Thymus (tissue), 14 donors: ENCODE measurements at places on chromosomes 12 and 14. TPM values are rescaled to one million over a fixed set of nuclear protein-coding genes. Genes with fewer than 3 reads are reported as not detected.

HOXC10 gene
- not detected for total RNA-seq

RNF212B gene
- 0.05 TPM for total RNA-seq

IL22 gene
- total RNA-seq: 0.38 TPM

NANOG gene
- total RNA-seq: 0.05 TPM

REP15 gene
- total RNA-seq: 0.47 TPM

- no peaks in the 10 kb centered on the region for H3K36me3 ChIP-seq
- no peak for DNase-seq
- H3K4me3 ChIP-seq: no peak overlapping the region
Measured at GRCh38 chr14:99015833-99016232, 256.2 kb downstream of the BCL11B start.

DNA sequence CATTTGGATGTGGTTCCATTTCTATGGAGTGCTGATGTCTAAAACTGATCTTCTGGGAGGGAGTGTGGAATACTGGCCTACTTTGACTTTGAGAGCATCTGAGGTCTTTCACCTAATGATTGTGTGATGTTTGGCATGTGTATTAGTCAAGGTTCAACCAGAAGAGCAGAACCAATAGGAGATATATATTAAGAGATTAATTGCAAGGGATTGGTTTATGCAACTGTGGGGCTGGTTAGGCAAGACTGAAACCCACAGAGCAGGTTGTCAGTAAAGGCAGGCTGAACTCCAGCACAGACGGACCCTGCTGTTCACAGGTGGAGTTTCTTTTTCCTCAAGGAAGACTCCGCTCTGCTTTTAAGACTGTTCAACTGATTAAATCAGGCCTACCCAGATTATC lies 11.6 kb downstream of the BMAL2 start:
- H3K4me1 ChIP-seq: no peaks in the 10 kb centered on the region
- H3K36me3 ChIP-seq: no peaks in the 10 kb centered on the region
- no peak for DNase-seq
- no peaks in the 10 kb centered on the region for H3K27me3 ChIP-seq
- H3K27ac ChIP-seq: no peak overlapping the region
- H3K4me3 ChIP-seq: no peak overlapping the region

DNA sequence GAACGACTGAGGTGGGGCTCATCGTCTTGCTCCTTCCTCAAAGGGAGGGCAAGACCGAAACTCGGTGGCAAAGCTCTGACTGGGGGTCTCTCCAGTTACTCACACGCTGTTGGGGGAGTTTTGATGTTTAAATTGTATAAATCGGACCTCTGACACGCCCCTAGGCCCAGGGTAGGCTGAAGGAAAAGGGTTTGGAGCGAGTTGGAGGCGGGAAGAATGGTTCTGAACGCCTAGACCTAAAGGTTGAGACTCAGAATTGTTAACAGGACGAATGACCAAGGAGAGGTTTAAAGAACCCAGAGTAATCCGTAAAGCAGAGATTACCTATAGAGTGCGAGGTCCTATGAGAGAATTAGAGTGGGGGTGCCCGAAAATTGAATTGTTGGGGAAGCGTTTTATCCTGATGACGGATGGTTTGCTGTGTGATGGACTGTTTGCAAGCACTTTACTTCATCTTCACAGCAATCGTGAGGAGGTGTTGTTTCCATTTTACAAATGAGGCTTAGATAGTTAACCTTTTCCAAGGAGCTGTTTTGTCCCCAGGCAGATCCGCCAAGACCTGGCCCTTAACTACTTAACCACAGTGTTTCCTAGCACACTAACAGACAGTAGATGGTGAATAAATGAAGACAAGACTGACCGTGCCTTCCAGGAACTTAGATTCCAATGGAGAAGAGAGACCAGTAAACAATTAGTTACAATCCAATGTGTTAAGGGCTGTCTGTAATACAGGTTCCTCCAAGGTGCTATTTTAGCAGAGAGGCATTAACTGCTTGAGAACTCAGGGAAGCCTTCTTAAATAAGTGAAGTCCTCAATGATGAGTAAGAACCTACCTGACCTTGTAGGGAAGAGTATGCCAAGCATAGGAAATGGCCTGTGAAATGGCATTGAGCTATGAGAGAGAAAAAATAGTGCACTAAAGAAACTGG lies 929 bp upstream of the UBE2N start:
- no peaks in the 10 kb centered on the region for H3K27me3 ChIP-seq
- H3K27ac ChIP-seq: peak overlapping the region; percentile 77
- DNase-seq: no peak
- H3K4me1 ChIP-seq: peaks cover 17% of the 10 kb centered on the region
- H3K36me3 ChIP-seq: no peaks in the 10 kb centered on the region

DNA sequence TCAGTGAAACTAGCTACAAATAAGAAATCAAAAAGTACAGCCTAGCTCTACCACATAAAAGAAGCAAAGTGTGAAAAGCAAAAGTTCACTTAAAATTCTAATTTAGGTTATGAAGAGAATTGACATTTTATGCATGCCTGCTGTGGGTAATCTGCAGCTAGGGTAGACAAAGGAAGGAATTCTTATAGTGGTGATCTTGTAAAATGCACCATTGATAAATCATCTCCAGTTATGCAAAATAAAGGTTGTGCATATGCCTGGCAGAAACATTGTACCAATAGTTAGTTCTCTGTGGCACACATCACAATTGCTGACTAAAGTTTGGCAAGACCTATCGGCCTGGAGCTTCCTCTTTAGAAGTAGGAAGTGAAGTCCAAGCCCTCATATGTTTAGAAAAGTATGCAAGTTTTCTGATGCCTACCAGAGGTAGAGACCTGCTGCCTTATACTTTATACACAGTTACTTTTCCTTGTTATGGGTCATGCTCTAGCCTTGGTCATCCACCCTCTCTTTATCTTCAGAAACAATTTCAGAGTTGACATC lies 78.3 kb downstream of the TSHR start:
- no peak for DNase-seq
- no peaks in the 10 kb centered on the region for H3K27me3 ChIP-seq
- no peak overlapping the region for H3K4me3 ChIP-seq
- peak overlapping the region; percentile 42 for H3K27ac ChIP-seq
- H3K36me3 ChIP-seq: peaks cover 3% of the 10 kb centered on the region

DNA sequence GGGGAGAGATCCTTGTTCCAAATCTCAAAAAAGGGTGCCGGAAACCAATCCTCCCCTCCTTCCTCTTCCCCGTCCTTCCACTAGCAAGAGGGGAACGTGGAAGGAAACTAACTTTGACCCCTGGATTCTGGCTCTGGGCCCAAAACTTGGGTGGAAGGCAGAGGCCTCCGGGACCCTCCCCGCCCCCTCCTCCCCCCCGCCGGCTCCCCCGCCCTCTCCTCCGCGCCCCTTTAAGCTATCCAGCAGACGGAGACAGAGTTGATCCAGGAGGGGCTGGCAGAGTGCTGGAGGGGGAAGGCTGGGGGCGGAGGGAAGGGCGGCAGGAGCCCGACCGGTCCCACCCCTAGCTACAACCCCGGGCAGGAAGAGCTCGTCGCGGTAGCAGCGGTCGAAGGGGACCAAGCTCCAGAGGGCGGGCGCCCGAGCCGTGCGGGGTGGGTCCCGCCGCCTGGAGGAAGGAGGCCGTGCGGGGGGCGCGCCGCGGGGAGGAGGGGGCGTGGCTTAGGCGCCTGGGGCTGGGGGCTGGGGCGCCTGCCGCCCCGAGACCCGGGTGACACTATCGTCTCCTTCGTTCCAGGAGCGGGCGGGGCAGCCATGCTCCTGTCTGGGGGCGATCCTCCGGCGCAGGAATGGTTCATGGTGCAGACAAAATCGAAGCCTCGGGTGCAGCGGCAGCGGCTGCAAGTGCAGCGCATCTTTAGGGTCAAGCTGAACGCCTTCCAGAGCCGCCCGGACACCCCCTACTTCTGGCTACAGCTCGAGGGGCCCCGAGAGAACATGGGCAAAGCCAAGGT lies at the start of gene NYNRIN:
Gene NYNRIN (plus strand): TSS at position 351 of the 794 bp plus-strand sequence. CDS start 244 bp downstream, at position 595.
- H3K27me3 ChIP-seq: peaks cover 16% of the 10 kb centered on the region
- no peaks in the 10 kb centered on the region for H3K36me3 ChIP-seq
- DNase-seq: no peak
- peak within 1 kb of the TSS; percentile 55 for H3K27ac ChIP-seq

GRCh38 chr14:22428700-22429291 lies 160.2 kb downstream of the DAD1 start:
- H3K27me3 ChIP-seq: no peaks in the 10 kb centered on the region
- H3K4me3 ChIP-seq: no peak overlapping the region
- peaks cover 24% of the 10 kb centered on the region for H3K4me1 ChIP-seq
- H3K36me3 ChIP-seq: no peaks in the 10 kb centered on the region
- no peak overlapping the region for H3K27ac ChIP-seq

DNA sequence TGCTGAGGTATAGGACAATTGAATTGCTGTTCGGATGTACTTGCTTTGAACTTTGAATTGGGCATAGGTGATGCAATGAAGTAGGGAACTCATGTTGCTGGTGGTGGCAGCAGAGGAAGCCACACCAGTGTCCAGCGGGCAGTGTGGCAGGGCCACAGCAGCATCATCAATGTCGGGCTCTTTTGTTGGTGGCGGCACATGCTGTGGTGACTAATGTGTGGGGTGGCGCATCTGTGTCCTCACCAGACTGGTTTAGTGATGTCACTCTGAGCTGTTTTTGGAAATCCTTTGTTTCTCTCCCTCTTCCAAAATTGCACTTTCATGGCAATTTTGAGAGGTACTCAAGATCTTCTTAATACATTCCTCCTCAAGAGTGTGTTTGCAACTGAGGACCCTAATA lies 187.6 kb downstream of the ETNK1 start:
- H3K27ac ChIP-seq: no peak overlapping the region
- no peaks in the 10 kb centered on the region for H3K4me1 ChIP-seq
- no peak overlapping the region for H3K4me3 ChIP-seq
- DNase-seq: no peak
- H3K27me3 ChIP-seq: no peaks in the 10 kb centered on the region

DNA sequence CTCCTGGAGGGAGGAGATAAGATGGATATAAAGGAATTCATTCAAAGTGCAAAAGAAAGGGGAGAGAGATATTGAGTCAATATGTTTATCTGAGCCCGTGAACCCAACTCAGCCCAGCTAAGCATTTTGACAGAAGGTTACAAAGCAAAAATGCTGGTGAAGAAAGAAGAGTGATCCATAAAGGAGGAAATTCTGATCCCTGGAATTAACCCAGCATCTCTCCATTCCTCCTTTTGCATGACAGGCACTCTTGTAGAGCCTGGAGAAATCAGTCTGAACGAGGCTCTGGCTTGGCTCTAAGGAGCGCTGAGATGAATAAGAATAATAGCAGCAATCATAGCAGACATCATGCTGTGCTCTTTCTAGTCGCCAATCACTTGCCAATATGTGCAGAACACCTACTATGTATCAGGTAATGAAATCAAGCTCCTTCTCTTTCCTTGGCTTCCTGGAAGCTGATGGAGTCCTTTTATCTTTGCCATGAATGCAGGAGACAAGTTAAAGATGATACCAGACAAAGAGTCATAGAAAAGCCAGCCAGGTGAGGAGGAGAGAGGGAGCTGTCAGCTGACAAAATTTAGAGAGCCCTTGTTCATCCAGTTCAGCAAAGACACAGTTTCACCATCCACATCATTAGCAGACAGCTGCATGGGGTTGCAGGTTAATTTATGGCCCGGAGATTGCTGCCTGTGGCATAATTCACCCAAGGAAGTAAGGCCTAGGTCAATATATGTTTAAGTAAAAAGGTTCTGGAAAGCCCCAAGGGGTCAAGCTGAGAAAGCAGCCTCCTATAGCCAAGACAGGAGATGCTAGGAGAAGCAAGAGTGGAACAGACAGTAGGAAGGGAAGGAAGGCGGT lies 476.5 kb upstream of the TBX3 start:
- H3K4me1 ChIP-seq: no peaks in the 10 kb centered on the region
- DNase-seq: no peak
- H3K4me3 ChIP-seq: no peak overlapping the region
- no peaks in the 10 kb centered on the region for H3K27me3 ChIP-seq
- no peak overlapping the region for H3K27ac ChIP-seq
- no peaks in the 10 kb centered on the region for H3K36me3 ChIP-seq

- DNase-seq: no peak
- no peak overlapping the region for H3K4me3 ChIP-seq
- H3K4me1 ChIP-seq: peaks cover 8% of the 10 kb centered on the region
Measured at GRCh38 chr12:25713264-25713663, 160.2 kb upstream of the LMNTD1 start.

GRCh38 chr12:96242597-96242996 lies 48.4 kb downstream of the ELK3 start:
- H3K4me1 ChIP-seq: no peaks in the 10 kb centered on the region
- no peak for DNase-seq
- H3K4me3 ChIP-seq: no peak overlapping the region
- no peak overlapping the region for H3K27ac ChIP-seq

DNA sequence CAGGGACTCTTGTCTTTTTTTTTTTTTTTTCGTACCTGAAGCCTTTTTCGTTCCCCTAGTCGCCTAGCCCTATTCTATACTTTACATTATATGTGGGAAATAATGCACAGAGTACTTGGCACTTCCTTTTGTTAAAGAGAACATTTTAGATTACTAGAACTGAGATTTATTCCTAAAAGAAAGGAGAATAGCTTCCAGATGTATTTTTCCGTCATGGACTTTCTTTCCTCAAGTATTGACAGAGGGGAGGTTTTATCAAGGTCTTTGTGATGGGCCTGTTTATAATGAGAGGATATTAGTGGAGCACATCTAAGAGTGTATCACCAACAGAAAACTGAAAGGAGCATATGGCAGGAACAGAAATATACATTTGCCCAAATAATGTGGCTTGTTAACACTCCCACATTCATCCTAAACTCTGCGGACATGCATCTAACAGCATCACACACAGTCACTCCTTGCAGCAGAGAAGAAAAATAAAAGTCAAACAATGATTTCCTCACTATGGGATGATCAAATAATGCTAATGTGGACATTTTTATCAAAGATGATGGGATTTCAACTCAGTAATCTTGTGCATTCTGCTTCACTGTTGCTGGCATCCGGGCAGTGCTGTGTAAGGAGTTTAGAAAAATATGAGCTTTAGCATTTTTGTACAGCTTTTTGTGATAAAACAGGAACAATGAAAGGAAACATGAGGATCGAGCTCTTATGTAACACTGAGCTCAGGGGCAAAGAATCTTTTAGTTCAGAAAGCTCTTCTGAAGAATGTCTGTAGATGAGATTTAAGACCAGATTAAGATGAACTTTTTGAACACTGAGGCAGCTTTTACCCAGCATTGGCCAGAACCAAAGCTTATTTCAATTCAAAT lies 183.1 kb downstream of the EGLN3 start:
- H3K27me3 ChIP-seq: no peaks in the 10 kb centered on the region
- H3K27ac ChIP-seq: no peak overlapping the region
- no peaks in the 10 kb centered on the region for H3K36me3 ChIP-seq
- no peak overlapping the region for H3K4me3 ChIP-seq

DNA sequence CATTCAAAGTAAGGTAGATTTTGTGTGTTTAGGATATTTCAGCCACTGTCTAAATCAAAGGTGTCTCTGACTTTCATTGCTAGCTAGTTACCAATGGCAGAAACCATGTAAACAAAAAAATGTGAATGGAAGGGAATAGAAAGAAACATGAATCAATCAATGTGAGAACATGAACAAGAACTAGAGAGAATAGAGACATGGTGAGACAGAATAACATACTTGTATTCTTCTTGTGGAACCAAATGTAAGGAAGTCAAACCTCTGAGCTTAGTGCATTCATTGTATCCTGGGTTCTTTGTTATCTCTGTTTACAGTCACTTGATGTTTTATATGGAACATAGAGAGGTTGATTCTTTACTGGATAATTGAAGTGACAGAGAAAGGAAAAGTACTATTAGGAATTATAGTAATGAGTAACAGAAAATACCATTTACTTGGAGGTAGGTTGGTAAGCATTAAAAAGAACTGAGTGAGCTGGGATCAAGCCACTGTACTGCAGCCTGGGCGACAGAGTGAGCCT lies 2.6 kb upstream of the WNK1 start:
- peaks cover 6% of the 10 kb centered on the region for H3K4me1 ChIP-seq
- no peak overlapping the region for H3K27ac ChIP-seq
- H3K36me3 ChIP-seq: no peaks in the 10 kb centered on the region
- no peaks in the 10 kb centered on the region for H3K27me3 ChIP-seq
- DNase-seq: no peak
